ENCODE measurements at places on chromosomes 2 and 18.
A peak's percentile ranks its signal among the peaks of the same experiment; 100 is the strongest.

DNA sequence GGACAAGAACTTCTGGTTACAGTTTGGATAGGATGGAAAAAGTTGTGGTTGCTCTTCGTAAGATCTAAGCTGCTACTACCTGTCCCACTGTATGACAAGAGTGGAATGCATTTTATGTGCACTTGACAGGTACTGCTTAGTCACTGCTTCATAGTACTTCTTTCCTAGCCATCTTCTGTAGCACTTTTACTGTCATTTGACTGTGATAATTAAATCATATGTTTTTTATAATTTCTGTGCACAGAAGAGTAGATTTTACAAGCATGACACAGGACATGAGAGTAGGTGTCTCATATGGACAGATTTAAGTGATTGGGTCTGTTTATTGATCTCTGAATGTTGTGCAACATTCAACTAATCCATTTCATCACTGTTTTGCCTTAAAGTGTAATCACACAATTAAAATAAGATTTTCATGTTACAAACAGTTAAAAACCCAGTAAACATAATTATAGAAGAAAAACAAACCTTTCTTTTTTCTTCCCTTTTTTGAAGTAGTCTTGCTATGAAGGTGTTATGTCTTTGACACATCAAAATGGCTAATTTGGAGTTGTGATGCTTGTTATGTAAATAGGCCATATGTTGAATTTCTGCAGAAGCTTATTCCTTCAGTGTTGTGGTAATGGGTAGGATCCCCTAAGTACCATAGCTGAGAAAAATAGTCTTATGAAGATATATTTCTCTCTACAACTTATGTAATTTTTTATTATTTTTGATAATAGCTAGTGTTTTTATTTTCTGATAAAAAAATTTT lies 3.0 kb downstream of the SPATS2L start:
- no peak for DNase-seq

- DNase-seq = no peak
Observed at GRCh38 chr18:34959211-34959829, 81.9 kb upstream of the MAPRE2 start.

DNA sequence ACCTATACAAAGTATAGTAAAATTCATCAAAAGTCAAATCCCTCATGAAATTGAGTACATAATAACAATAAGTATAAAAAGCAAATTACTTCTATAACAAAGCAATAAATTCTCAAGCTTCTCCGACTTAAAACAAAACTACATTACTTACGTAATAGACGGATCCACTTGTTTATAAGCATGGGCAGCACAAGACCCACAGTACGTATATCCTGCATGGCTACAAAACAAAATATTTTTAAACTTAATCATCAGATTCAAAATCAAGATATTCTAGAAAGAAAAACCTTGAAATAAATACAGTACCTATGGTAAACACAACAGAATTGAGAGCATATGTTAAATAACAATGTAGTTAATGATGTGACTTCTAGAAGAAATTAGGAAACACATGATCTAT lies 78.9 kb downstream of the MEMO1 start:
- DNase-seq = no peak

DNA sequence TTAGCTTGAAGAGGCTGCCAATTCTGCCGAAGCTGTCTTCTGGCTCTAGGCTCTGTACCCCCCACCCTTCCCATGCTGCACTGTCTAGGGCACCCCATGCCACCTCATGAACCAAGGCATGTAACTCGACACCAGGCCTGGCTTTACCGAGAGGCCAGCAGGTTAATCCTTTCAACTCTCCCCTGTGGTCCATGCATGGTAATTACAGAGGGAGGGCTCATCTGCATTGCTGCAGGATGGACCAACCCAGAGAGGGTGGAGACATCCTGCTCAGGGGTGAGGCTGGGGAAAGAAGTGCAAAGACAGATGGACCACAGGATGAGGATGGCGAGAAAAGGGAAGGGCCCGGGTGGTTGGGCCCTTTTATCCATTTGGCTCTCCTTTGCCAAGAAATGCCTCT lies 65.8 kb downstream of the KCTD1 start:
- peak; percentile 71 for DNase-seq

Measured in iPS DF 6.9 (cell line).